ENCODE measurements at places on chromosomes 7 and 10.

GRCh38 chr7:30351724-30352123 is 67.3 kb downstream of the ZNRF2 start:
- no peak for DNase-seq

- no peak for DNase-seq
Measured at GRCh38 chr10:121853950-121854349, 73.9 kb downstream of the ATE1 start.

GRCh38 chr10:5576780-5577624 is 52.2 kb downstream of the CALML3 start:
- DNase-seq = no peak

DNA sequence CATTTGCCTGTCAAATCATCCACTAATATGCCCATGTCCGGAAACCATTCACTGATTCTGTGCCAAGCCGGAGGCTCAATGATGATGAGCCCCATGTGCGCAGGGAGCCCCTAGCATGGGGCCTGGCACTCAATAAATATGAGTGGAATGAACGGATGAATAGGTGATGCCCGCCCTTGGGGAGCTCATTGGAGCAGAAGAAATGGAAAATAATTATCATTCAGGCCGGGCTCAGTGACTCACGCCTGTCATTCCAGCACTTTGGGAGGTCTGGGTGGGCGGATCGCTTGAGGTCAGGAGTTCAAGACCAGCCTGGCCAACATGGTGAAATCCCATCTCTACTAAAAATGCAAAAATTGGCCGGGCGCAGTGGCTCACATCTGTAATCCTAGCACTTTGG is 11.0 kb downstream of the RHBDD2 start:
- DNase-seq = no peak

DNA sequence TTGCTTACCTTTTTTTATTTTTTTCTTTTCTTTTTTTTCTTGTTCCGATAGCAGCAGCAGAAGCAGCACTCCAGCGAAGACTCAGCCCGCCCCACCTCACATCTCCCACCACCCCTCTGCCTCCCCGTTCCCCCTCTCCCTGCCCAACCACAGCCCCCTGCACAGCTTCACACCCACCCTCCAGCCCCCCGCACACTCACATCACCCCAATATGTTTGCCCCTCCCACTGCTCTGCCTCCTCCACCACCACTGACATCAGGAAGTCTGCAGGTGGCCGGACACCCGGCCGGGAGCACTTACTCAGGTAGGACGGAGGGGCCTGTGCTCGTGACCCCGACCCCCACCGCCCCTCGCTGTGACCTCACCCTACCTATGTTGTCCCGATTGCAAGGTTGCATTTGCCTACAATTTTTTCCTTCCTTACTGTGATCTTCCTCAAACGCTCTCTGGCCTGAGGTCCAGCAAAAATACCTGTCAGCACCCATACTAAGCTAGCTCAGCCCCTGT is 367.2 kb upstream of the GALNT17 start:
- no peak for DNase-seq

- DNase-seq = no peak
Measured at GRCh38 chr10:72283131-72283530, 9.4 kb downstream of the DDIT4 start.

DNA sequence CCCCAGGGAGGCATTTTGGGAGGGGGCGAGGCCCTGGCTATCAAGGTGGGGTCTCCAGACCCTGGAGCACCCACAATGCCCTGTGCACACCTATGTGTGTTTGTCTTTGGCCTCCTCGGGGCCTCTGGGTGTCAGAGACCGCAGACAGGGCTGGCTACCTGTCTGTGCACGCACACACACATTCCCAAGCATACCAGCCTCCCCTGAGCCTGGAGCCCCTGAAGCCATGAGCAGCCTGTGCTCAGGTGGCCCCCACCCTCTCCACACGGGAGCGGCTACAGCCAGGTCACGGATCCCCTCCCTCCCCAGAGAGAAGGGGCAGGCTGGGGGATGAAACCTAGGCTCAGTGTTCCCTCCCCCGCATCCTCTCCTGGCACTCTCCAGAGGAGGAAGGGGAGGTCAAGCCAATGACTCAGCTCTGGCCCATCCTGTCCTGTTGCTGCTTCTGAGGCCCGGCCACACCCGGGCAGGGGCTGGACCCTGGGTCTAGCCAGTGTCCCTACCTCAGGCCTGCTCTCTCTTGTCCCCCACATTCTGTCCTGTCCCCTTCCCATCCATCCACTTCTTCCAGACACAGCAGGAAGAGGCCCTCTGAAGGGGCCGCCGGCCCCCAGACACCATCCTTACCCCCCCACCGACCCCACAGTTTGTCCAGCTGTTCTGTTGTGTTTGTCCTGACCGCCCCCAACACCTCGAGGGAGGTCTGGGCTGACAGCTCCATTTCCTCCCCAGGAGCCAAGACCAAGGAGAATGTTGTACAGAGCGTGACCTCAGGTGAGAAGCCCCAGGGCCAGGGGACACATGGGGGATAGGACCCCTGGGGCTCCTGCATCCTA is 720 bp downstream of the SNCG start:
- no peak for DNase-seq

DNA sequence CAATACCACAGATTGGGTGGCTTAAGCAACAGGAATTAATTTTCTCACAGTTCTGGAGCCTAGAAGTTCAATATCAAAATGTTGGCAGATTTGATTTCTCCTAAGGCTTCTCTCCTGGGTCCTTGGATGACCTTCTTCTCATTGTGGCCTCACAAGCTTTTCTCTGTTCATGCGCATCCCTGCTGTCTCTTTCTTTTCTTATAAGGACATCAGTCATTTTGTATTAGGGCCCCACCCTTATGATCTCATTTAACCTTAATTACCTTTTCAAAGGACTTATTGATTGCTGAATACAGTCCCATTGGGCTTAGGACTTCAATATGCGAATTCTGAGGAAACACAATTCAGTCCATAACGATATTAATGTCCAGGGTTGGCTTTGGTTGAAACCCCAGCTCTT is 285.4 kb downstream of the HDAC9 start:
- no peak for DNase-seq
